CD14-positive monocyte (primary cell): ENCODE measurements at places on chromosomes 6 and 20.
A peak's percentile ranks its signal among the peaks of the same experiment; 100 is the strongest.

DNA sequence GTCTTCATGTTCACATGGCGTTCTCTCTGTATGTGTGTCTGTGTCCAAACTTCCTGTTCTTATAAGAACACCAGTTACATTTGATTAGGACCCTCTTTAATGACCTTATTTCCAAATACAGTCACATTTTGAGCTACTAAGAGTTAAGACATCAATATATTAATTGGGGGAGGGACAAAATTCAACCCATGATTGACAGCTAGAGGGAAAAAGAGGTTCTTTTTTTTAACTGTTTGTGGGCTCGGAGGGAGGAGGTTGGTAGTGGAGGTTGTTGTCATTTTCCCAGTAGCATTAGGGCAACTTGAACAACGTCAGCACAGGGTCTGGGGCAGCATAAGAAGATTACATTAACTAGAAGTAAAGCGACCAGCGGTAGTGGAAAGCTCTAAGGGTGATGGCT is 2.3 kb upstream of the GMDS start:
- no peak overlapping the region for H3K27ac ChIP-seq
- no peaks in the 10 kb centered on the region for H3K36me3 ChIP-seq
- H3K4me3 ChIP-seq: no peak overlapping the region
- no peaks in the 10 kb centered on the region for H3K27me3 ChIP-seq

GRCh38 chr6:7812623-7813022 is 86.7 kb downstream of the BMP6 start:
- no peaks in the 10 kb centered on the region for H3K4me1 ChIP-seq
- no peak overlapping the region for H3K4me3 ChIP-seq
- no peaks in the 10 kb centered on the region for H3K27me3 ChIP-seq
- no peaks in the 10 kb centered on the region for H3K36me3 ChIP-seq

DNA sequence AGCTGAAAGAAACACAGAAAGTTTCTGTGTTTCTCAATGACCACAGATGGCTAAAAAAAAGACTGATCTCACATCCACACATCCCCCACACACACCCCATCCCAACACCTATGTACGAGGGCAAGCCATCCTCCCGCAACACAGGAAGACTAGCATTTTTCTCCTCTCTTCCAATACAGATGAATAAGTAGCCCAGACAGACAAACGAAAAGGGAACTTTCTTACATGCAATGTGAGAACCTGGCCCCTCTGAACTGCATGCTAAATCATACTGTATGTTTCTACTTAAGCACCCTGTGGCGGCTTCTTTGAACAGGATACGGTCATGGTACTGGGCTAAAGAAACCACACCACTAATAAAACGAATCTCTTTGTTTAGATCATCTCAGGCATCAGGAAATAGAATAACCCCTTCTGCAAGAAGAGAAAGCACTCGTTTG is 116.2 kb downstream of the GMDS start:
- no peak for DNase-seq
- no peak overlapping the region for H3K27ac ChIP-seq
- H3K36me3 ChIP-seq: no peaks in the 10 kb centered on the region
- H3K4me3 ChIP-seq: no peak overlapping the region
- no peaks in the 10 kb centered on the region for H3K27me3 ChIP-seq

DNA sequence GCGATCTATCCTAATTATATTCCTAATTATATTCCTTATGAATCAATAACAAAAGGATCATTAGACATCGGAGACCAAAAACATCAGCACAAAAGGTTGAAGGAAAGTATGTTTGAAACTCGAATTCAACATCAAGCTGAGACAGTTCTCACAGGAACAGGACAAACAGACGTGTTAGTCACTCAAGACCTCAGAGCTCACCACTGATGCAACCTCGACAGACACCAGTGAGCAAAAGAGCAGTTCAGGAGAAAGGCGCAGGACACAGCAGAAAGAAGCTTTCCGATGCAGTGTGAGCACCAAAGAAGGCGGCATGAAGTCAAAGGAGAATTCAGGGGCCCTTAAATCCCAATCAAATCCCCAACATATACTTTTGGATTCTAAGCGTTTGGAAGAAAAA is 6.3 kb upstream of the RAMACL start:
- no peak overlapping the region for H3K4me3 ChIP-seq
- DNase-seq: peak; percentile 31
- H3K27ac ChIP-seq: no peak overlapping the region
- H3K36me3 ChIP-seq: no peaks in the 10 kb centered on the region
- H3K27me3 ChIP-seq: no peaks in the 10 kb centered on the region
- peaks cover 35% of the 10 kb centered on the region for H3K4me1 ChIP-seq

DNA sequence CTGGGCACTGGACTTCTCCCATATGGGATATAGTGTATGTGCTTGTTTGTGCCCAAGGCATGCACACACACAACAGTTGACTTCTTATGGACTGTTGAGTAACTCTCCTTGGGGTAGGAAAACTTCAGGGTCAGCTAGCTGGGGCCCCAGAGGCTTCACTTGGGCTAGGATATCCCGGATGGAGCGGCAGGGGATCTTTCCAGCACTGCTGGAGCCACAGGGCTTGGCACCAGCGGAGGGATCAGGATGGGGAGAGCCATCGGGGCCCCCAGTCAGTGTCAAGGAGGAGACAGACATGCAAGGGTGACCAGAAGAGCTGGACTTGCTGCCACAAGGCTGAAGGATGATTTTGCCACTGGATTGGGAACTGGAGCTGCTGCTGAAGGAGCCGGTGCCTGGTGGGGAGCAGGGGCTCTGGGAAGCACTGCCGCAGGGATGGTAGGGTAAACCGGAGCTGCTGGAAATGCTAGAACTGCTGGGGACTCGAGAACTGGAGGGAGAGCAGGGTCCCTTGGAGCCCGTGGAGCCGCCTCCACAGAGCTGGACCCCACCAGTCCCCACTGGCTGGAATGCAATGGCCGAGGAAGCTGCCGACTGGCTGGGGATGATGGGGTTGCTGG is 1.5 kb downstream of the PSORS1C1 start:
- no peaks in the 10 kb centered on the region for H3K36me3 ChIP-seq
- DNase-seq: no peak
- peaks cover 19% of the 10 kb centered on the region for H3K4me1 ChIP-seq
- H3K27ac ChIP-seq: no peak overlapping the region

DNA sequence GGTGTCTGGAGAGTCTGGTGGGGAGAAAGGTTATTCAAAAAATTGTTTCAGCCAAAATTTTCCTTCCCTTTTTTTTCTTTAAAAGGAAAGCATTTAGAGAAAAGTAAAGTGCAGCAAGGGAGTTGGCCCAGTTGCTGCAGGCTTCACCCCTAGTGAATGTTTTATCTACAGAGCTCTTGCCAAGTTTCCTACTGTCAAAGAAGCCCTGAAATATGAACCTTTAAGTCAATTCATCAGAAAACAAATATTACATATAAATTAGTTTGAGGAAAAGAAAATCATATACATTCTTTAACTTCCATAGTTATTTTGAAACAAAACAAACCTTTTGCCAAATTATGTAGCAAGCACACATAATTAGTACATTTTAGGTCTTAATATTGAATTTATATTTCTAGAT is 25.0 kb upstream of the HMGCLL1 start:
- no peak overlapping the region for H3K27ac ChIP-seq
- DNase-seq: no peak
- no peaks in the 10 kb centered on the region for H3K36me3 ChIP-seq
- H3K4me3 ChIP-seq: no peak overlapping the region

- no peak for DNase-seq
- H3K27ac ChIP-seq: no peak overlapping the region
- H3K4me3 ChIP-seq: no peak overlapping the region
- no peaks in the 10 kb centered on the region for H3K27me3 ChIP-seq
- no peaks in the 10 kb centered on the region for H3K4me1 ChIP-seq
These were observed 153.2 kb upstream of the PRND start for GRCh38 chr20:4568361-4568959.

- H3K27me3 ChIP-seq: no peaks in the 10 kb centered on the region
- H3K36me3 ChIP-seq: no peaks in the 10 kb centered on the region
- no peak overlapping the region for H3K4me3 ChIP-seq
- peak overlapping the region; percentile 27 for H3K27ac ChIP-seq
- H3K4me1 ChIP-seq: peaks cover 30% of the 10 kb centered on the region
- DNase-seq: no peak
These were observed 97.4 kb upstream of the CNR1 start for GRCh38 chr6:88263591-88263990.

DNA sequence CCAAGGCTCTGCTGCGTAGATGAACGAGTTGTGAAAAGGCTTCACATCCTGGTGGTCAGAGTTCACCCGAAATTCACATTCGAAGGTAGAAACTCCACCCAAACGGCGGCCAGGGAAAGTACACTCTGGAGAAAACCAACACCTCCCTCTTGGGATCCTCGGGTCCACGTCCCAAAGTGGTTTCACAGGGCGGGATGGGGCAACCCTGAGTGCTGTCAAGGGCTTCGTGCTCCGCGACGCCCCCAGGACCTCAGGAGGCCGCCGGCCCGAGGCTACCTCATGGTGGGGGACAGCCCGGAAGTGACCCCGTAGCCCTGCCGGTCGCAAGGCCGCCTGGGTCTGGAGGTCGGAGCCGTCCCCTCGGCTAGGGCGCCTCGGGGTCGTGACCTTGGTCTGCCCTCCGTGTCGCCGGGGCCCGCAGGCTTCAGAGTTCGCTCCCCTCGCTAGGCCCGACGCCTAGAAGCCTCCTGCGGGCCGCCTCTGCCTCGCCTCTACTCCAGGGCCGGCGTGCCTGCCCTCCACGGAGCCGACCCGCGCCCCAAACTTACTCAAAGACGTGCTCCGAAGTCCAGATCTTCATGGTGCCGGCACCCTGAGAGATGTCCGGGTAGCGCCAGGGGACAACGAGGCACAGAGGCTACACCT is at the start of gene PRELID3B:
Gene PRELID3B, minus strand, starts transcription at position 636 of the 645 bp plus-strand sequence. Its CDS starts 56 bp downstream, at position 580.
- H3K27ac ChIP-seq: peak within 1 kb of the TSS; percentile 44
- H3K4me3 ChIP-seq: peak within 1 kb of the TSS; percentile 76
- no peak for DNase-seq
- peaks cover 35% of the 10 kb centered on the region for H3K4me1 ChIP-seq

DNA sequence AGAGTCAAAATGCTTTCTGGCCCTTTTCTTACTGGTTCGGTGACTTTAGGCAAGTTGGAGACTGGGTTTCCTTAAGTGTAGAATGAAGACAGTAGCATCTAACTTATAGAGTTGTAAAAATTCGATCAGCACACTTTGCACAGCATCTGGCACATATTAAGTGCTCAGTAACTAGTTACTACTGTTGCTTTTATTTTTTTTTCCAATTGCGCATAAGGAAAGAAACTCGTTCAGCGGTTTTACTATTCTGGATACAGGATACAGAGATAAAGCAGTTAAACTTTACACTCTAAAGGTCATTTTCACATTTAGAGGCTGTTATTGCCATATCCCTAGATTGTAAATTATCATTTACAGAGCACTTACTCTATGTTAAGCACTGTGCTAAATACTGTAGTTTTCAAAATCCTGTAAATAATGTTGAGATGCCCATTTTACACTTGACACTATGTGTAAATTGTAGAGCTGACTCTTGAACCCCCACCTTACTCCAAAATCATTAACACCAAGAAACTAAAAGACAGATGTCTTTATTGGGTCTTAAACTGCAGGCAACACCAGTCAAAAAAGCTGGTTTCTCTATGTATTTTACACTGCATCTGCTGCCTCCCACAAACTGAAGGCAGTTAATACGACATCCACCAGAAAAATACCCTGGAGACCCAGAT is 886 bp downstream of the ROMO1 start:
- no peak for DNase-seq
- peaks cover 22% of the 10 kb centered on the region for H3K4me1 ChIP-seq
- H3K27ac ChIP-seq: peak overlapping the region; percentile 91
- H3K4me3 ChIP-seq: peak overlapping the region; percentile 94
- peaks cover 41% of the 10 kb centered on the region for H3K36me3 ChIP-seq
- no peaks in the 10 kb centered on the region for H3K27me3 ChIP-seq

GRCh38 chr6:12077021-12077710 is 65.1 kb downstream of the HIVEP1 start:
- no peak overlapping the region for H3K27ac ChIP-seq
- H3K36me3 ChIP-seq: peaks cover 3% of the 10 kb centered on the region
- H3K27me3 ChIP-seq: no peaks in the 10 kb centered on the region
- DNase-seq: no peak
- H3K4me1 ChIP-seq: peaks cover 8% of the 10 kb centered on the region
- H3K4me3 ChIP-seq: no peak overlapping the region

- peaks cover 61% of the 10 kb centered on the region for H3K4me1 ChIP-seq
- peak; percentile 44 for DNase-seq
- H3K27me3 ChIP-seq: peaks cover 27% of the 10 kb centered on the region
- H3K36me3 ChIP-seq: no peaks in the 10 kb centered on the region
These were observed 17.4 kb downstream of the CASS4 start for GRCh38 chr20:56429502-56429901.

DNA sequence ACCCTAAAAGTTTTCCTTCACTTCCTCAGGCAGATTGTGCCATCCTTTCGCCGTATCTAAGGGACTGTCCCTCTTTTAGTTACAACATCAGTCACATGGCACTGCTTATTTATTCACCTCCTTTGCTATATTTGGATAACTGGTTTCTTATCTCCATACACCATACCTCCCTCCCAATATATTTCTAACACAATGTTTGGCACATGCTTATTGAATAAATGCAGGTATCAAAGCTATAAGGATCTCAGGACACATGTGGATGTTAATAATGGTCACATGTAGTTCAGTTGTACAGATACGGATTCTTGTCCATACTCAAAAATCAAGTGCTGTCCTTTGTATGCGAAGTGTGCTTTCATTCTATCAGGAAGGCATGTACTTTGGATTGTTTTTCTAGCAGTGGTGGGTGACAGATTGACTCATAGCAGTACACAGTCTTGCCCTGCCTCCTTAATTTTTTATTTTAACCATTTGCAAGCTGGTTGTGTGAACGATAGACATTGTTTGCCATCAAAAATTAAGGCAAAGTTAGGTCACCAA is 407.1 kb upstream of the RUNX2 start:
- peak; percentile 14 for DNase-seq
- peaks cover 9% of the 10 kb centered on the region for H3K4me1 ChIP-seq
- H3K36me3 ChIP-seq: no peaks in the 10 kb centered on the region
- no peak overlapping the region for H3K4me3 ChIP-seq
- no peak overlapping the region for H3K27ac ChIP-seq

GRCh38 chr6:36329798-36330291 is 6.8 kb downstream of the BNIP5 start:
- H3K4me3 ChIP-seq: no peak overlapping the region
- peaks cover 7% of the 10 kb centered on the region for H3K27me3 ChIP-seq
- peaks cover 5% of the 10 kb centered on the region for H3K4me1 ChIP-seq
- no peaks in the 10 kb centered on the region for H3K36me3 ChIP-seq
- DNase-seq: no peak

DNA sequence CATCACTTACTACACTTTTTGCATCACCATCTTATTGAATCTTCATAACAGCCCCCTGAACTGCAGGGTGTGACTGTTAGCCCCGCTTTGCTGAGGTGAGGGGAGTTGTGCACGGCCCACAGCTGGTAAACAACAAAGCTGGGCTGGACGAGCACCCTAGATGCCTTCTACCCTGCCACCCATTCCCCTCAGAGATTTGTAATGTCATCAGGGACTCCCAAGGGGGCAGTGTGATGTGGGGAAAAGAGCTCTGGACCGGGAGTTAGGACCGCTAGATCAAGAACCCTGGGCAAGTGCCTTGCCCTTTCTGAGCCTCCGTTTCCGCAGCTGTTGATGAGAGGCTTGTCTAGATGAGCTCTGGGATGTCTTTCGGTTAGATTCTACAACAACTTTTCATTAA is 20.9 kb downstream of the PKIG start:
- no peaks in the 10 kb centered on the region for H3K36me3 ChIP-seq
- DNase-seq: no peak
- no peak overlapping the region for H3K27ac ChIP-seq
- no peaks in the 10 kb centered on the region for H3K27me3 ChIP-seq
- no peak overlapping the region for H3K4me3 ChIP-seq
